ENCODE measurements at places on chromosomes 13 and 19.

DNA sequence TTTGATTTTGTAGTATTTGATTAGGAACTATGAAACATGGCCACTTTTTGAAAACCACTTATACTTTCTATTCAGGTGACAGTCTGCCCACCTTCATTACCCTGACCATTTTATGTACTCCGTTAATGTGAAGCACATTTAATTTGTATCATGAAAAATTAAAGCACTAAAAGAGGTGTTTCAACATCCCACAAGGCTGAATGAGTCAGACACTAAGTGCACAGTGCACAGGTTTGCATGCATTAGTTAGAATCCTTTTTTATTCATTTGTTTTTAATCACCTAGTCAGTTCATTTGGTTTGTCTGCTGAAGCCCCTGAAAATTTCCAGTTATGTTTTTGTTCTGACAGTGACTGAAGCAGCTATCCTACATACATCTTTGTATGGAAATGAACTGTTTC, 271.0 kb downstream of the SLITRK5 start:
- no peak for DNase-seq

DNA sequence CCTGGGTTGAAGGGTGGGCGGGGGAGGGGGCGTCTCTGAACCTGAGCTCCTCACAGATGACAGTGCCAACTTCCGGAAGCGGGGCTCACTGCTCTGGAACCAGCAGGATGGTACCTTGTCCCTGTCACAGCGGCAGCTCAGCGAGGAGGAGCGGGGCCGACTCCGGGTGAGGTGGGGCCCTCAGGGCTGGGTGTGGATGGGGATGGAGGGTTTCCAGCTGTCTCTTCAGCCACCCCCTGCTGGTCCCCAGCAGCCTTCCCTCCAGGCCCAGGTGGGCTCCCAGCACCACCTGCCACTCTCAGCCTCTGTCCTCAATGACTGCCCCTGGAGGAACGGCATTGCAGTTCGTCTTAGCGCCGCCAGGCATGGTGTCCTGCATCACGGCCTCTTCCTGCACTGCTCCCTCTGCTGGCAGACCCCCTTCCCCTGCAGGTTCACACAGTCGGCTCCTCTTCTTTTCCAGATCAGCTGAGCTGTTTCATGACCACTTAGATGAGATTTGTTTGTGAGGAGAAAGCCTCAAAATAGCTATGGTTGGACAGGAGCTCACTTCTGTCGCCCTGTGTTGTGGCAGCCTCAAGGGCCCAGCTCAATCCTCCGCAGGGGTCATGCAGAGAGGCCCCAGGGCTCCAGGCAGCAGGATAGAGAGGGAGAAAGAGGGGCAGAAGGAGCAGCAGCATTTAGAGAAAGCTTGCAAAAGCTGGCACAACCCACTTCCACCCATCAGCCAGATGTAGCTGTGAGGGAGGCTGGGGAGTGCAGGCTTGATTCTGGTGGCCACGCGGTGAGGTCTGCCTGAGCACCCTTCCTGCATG, 2.5 kb upstream of the GARIN5A start:
- no peak for DNase-seq

GRCh38 chr13:64538711-64539110, 2691.4 kb downstream of the PCDH9 start:
- DNase-seq = no peak

DNA sequence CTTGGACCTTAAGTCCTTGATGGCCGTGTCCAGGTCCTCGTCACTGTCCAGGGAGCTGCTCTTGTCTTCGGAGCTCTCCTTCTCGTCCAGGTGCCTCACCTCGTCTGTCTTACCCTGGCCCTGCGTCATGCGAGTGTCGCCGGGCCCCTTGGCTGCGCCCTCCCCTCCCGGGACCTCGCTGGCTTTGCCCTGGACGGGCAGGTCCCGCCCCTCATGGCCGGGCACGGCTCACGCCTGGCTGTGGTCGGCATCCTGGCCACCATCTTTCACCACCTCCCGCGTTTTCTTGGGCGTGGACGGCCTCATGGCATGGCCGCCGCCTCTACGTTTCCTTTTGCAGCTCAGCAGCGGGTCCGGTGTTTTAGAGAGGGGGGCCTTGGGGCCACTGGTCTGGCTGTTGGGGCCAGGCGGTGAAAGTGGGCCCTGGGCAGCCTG, 14.8 kb downstream of the RB1 start:
- DNase-seq = no peak

DNA sequence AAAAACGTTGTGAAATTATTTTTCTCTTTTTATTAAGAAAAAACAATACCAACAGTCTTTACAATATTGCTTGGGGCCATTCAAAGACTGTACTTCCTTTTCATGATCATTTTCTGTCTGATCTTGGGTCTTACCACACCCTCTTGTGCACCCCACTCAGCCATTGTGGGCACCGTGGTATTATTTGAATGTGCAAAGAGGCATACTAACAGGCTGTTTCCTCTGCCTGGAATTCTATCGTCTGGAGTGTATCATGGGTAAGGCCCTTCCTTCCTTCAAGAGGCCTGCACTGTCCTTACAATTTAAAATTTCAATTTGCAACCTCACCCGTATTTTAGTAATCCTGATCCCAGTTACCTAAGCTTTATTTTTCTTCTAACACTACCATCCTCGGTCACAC, 76.5 kb downstream of the FGF14 start:
- DNase-seq = no peak

DNA sequence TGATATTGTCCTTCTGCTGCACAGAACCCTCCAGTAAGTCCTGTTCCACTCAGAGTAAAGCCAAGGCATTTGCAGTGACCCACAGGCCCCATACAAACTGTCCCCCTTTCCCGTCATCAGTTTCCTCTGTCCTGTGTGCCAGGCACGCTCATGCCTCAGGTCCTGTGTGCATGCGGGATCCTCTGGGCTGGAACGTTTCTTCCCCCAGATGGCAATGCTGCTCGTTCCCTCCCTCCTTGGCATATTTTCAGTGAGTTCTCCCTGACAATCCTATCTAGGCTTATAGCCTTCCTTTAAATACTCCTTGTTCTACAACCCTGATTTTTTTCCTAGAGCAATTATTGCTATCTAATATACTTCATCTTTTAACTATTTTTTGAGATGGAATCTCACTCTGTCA, 5.7 kb downstream of the OPA3 start:
- no peak for DNase-seq

Measured in activated effector memory CD4-positive, alpha-beta T cell treated with Interleukin-2 at 50 U/mL for 16 hours (primary cell).